ENCODE measurements at places on chromosomes 6 and 20.

DNA sequence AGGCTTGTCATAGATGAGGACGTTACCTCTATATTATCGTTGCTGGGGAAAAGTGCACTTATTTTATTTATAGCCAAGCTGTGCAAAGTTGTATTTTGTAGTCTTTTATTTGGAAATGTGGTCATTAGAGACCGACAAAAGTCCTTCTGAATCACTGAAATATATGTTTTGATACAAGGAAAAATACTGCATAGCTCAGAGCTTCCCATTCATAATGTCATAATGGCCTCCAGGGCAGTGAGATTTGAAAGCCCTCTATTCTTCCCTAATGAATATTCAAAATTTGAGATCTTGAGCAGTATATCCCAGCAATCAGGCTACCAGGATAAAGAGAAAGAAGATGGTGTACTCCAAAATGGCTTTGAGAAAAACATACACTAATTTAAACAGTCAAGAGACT lies 64.6 kb downstream of the CAP2 start:
- DNase-seq = no peak

DNA sequence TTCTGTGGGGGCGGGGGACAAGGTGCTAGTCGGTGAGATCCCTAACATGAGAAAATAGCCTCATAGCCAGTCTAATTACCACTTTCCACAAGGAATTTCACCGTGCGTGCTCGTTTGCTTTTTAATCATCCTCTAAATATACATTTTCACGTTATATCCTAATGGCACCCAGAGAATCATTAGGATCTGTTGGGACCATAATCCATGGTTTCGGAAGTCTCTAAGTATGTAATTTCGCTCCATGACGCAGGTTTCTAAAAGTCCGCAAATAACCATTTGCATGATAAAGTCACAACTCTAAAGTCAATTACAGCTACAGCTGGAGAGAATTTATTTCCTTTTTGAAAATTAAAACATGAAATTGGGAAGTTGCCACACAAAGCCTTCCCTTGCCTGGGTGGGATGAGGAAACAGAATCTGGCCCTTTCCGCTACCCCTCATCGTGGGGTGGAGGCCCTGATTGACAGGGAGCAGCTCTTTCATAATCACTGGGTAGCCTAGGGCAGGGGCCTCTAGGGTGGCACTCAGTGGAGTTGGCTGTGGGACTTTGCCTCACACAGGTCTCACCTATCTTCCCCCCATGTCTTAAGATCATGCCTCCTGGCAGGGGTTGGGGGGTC lies 81.9 kb downstream of the LRFN2 start:
- no peak for DNase-seq

DNA sequence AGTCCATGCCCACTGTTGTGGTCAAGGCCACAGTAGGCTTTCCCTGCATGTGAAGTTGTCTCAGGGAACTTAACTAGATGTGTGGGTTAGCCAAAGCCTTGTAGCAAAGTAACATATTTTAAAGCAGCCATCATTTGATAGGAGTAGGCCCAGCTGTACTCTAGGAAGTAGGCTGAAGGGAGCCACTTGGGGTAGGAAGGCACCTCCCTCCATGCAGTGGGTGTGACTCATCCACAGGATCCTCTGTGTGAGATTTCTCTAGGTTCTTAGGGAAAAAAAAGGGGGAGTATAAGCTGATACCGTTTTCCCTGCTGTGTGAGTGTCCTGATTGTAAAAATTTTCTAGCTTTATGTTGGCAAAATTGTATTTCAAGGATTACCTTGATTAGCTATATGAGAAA lies 44.7 kb downstream of the VAPB start:
- no peak for DNase-seq

DNA sequence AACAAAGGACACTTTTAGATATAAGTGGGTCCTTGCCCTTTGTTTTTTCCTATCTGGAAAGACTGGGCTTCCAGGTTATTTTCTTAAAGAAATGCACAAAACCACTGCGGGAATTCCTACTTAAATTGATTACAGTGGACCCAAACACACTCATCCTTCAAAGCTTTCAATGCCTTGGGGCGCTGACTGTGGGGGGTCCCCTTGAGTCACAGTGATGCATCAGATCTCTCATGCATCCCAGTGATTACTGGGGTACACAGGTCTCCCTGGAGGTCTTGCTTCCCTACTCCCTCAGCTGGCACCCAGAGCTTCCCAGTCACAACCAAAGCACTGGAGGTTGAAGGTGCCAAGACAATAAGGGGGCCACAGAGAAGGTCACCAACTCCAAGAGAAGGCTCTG lies 20.7 kb downstream of the ABHD12 start:
- DNase-seq = no peak

GRCh38 chr6:150036081-150036480 lies 10.7 kb upstream of the RAET1L start:
- DNase-seq = no peak

DNA sequence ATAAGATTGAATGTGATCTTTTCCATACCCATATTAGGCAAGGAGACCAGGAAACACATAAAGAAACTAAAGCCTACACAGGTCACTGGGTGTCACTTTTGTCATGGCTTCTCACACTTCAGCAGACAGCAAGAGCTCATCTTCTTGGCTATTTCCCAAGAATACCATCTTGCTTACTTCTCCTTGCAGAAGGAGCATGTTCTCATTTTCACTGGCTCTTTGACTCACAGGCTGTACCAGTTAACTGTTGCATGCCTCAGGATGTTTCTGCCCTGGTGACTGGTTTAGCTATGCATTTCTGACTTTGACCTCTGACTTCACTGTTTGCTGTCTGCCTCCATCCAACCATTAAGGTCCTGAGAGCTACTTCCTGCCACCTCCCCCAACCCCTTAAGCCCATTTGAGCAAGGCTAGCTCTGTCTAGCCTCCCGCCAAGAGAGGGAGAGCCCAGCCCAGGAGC lies 40.3 kb upstream of the OGFRL1 start:
- no peak for DNase-seq

GRCh38 chr20:53149148-53149889 lies 177.2 kb downstream of the TSHZ2 start:
- no peak for DNase-seq

GRCh38 chr20:37511610-37512275 lies 9.3 kb upstream of the NNAT start:
- no peak for DNase-seq

- DNase-seq = no peak
Measured at GRCh38 chr6:17957904-17958620, 29.4 kb downstream of the KIF13A start.

GRCh38 chr20:22501034-22501433 lies 83.3 kb downstream of the FOXA2 start:
- DNase-seq = no peak

GRCh38 chr6:63731930-63732329 lies 96.3 kb downstream of the PHF3 start:
- no peak for DNase-seq

DNA sequence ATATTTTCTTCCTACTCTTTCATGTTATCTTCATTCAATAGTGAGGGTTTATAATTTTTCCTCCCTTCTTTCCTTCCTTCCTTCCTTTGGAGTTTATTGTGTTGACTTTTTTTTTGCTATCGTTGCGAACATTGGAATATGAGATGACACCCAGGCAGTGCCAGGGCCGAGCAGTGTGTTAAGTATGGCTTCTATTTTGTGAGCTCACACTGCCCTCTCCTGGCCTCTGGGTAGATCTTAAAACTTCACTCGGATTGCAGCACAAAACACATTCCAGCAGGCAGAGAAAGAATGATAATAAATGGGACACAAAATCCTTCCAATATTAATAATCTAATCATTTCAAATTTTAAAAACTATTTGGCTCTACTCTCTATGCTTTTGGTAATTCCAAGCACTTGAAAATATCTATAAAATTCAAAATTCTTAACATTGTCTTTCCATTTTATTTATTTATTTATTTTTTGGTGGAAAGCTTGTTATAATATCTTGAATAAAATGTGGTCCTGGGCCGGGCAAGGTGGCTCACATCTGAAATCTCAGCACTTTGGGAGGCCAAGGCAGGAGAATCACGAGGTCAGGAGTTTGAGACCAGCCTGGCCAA lies 147.4 kb upstream of the OLIG3 start:
- DNase-seq = peak; percentile 65

- DNase-seq = no peak
Measured at GRCh38 chr6:47188588-47189021, 121.1 kb downstream of the TNFRSF21 start.

Data from BE2C (cell line).